ENCODE measurements at places on chromosomes 11 and 22.

DNA sequence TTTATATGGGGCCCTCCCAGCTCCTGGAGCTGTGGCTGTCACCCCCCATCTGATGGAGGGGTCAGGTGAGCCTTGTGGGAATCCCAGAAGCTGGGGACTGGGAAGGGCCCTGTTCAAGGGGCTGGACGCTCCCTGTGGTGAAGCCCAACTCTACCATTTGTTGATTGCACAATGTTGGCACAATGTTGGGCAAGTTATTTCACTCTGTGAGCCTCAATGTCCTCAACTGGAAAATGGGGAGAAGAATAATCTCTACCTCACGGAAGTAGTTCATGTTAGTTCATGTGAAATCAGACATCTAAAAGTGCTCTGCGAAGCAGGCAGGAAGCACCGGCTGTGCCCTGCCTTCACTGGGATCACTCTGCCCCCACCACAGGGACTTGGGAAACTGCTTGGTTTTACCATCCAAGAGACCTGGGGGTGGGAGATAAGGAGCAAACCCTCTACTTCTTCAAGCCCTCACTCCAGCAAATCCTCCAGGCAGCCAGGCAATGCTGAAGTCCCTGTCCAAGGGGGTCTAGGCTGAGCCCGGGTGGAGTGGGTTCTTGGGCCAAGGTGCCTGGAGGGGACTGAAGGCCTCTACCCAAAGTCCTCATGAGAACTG lies 715 bp upstream of the PRR5 start:
- no peak for DNase-seq

GRCh38 chr11:77381729-77382665 lies 80.5 kb upstream of the GDPD4 start:
- DNase-seq = no peak

DNA sequence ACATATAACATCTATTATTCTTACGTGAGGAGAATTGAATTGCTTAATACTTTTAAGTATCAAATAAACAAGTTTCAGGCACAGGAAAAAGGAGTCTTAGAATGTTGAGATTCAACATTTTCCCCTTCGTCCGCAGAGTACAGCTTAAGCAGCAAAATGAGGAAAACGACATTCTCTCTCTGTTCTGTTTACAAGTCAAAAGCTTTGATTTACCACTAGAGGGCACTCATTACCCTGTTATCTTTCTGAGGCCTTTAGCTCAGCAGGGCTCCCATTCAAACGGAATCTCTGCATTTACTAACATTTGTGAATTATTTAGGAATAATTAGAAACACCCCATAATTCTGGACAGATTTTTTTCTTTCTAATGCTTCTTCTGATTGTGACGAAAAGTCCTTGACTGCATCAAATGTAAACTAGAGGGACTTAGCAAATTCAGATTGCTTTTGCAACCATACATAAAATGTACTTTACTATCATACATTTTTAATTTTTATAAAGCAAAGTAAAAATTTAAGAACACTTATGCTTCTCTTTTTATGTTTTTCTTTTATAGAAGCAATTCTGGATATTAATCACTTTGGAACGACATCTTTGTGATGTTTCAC lies 75.0 kb downstream of the JRKL start:
- no peak for DNase-seq

- DNase-seq = no peak
Measured at GRCh38 chr22:20237480-20238440, 30.4 kb downstream of the RTN4R start.

- DNase-seq = no peak
Measured at GRCh38 chr11:9943386-9944110, 279.7 kb downstream of the SWAP70 start.

- no peak for DNase-seq
Measured at GRCh38 chr22:46846150-46846831, 83.8 kb downstream of the TBC1D22A start.

DNA sequence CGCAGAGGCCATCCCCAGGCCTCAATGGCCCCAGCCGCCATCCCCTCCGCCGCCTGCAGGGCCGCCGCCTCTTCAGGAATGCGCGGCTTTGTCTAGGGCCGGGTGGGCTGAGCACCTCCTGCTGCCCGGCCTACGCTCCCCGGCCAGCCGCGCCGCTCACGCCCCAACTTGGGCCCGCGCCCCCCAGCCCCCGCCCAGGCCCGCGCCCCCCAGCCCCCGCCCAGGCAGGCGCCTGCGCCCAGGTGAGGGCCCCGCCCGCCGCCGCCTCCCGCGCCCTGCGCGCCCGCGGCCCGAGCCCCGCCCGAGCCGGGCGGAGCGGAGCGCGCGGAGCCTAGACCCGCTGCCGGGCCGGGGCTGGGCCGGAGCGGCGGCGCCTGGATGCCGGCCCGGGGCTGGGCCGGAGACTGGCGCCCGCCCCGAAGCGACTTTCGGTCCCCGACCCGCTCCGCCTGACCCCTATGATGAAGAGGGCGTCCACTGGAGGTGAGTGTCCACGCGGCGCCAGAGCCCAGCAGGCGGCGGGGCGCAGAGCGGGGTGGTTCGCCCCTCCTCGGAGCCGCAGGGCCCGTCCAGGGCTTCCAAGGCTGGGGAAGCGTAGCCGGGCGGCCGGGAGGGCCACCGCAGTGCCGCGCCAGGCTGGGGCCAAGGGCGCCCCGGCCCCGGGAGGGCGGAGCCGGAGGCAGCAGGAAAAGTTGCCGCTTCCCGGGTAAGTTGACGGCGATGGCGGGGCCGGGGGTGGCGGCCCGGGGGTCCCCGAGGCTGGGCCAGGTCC lies 34.3 kb upstream of the PRODH start:
- DNase-seq = no peak

GRCh38 chr11:81907996-81908395 lies 825.7 kb downstream of the FAM181B start:
- DNase-seq = no peak

- no peak for DNase-seq
Measured at GRCh38 chr11:849104-849824, 6.6 kb downstream of the TSPAN4 start.

GRCh38 chr11:20066783-20067156 lies 93.5 kb downstream of the DBX1 start:
- DNase-seq = no peak

DNA sequence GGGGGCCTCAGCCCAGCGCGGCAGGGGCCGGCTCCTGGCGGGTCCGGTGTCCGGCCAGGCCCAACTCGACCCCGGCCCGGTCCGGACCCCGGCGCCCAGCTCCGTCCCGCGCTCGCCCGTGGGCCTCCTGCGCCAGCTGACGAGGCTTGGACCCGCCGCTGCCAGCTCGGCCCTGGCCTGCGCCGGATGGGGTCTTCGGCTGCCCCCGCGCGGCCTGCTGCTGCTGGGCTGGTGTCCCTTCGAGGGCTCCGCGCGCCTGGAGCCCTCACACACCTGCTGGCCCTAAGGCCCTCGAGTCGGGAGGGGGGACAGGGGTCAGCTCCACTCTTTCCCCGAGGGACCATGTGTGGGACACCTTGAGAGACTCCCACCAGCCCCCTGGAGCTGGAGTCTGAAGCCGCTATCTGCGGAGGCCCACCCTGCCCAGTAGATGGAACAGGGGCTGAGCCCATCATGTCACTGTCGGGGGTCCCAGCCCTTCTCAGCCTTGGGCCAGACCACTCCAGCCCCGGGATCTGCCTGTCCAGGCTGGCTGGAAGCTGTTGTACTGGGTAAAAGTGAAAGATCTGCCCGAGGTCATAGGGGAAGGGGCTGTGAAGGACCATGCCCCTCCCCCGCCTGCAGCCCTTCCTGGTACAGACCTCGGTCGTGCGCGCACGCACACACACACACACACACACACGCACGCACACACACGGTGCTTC lies 768 bp upstream of the CDKN1C start:
- DNase-seq = no peak

- no peak for DNase-seq
Measured at GRCh38 chr11:129795089-129795488, 20.6 kb upstream of the TMEM45B start.

DNA sequence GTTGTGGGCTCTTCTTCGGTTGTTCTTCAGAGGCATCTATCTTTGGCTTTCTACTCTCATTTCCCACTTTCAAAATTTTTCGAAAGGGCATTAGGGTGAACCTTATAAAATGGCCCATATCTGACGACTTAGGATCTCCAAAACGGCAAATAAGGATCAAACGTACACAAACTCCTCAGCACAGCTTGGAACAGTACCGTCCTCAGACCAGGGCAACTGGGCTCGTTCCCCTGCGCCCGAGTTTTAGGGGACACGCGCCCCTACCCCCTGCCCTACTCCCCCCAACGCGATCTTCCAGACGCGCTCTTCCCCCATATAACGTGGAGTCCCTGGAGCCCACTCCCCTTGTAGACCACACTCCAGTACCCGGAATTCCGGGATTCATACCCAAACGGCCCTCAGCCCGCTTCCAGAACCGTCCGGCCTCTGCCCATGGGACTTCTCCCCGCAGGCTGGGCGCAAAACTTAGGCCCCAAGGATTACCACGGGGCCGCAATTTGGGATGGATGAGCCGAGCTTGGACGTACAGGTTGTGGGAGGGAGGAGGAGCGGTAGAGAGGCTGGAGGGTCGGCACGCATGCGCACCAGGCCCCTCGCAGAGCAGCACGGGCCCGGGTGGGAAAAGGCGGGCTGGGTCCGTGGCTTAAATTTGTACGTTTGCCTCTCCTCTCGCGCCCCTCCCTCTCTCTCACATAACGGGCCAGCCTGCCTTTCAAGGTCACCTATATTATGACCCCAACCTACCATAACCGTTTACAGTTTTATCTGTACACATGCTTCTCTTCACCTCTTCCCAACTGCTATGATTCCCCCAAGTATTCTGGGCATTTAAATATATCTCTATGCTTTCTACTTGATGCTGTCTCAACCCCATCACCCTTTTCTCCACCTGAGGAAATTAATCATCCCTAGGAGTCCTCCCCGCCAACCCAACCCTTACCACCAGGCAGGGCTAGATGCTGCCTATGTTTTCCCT lies 3.4 kb downstream of the CCDC89 start:
- peak; percentile 50 for DNase-seq

GRCh38 chr11:78972590-78972989 lies 397.9 kb upstream of the NARS2 start:
- DNase-seq = no peak

DNA sequence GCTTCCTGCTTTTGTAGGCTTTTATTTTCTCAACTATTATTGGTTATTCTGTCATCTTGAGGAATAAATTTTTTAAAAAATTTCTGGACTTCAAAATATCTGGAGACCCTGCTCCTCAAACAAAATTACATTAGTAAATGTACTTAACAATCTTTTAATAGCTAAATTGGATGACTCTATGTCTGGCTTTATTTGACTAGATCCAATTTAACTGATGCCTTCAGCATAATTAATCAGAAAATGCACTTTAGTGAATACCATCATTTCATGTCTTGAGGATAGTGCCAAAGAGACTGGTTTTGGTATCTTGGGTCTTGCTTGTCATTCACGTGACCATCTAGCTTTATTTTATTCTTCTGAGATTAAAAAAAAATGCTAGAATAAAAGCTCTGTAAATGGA lies 1301.2 kb downstream of the JRKL start:
- no peak for DNase-seq

GRCh38 chr22:38074181-38075104 lies 9.5 kb downstream of the SLC16A8 start:
- no peak for DNase-seq

GRCh38 chr22:23066200-23067022 lies 3.9 kb upstream of the GNAZ start:
- DNase-seq = no peak

- DNase-seq = no peak
Measured at GRCh38 chr11:68213135-68213515, at the start of gene KMT5B. KMT5B (minus strand) TSS chr11:68213296; CDS start chr11:68190076, 23,220 bp downstream.

GRCh38 chr11:26916805-26917204 lies 77.1 kb upstream of the FIBIN start:
- no peak for DNase-seq

DNA sequence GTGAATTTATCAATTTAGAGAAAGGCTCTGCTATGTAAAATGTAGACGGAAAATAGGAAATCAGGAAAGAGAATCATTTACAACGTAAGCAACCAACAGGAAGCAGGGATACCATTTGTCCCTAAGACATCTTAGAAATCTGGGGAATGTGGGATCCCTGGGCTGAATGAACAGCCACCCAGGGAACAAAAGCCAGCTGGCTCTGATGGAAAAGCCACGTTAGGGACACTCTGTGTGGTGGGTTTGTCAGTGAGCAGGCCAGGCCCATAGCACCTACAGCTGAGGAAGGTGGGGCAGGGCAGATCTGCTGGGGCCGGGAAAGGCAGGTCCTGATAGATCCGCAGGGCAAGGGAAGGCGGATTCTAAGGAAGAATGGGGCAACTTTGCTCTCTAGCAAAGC lies 87.1 kb upstream of the CSNK2A3 start:
- no peak for DNase-seq

GRCh38 chr11:126755526-126755925 lies 245.0 kb downstream of the KIRREL3 start:
- DNase-seq = no peak

DNA sequence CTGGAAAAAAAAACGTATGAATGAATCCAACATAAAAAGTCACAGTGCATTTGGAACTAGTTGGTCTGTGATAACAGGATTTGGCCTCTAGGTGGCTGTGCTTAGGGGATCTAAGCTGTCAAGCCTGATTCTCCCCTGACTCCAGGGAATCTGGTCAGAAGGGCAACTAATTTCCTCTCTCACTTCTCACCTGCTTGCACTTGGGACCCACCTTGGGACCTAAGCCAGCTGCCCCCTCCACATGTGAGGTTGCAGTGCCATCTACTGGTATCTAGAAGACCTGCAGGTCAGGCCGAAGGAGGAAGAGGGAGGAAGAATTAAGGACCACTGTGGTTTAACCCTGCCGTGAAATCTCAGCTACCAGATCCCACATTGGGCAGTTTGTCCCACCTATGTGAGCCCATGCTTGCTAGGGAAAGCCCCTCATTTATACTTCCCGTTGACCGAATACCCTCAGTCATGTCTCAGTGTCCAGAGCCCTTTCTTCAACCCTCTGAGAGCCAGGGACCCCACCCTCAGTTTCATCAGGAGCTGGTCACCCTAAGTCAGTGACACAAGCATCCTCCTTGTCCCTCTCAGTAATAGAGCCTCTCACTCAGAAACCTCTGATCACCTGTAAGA lies 33.2 kb upstream of the CAVIN3 start:
- peak; percentile 21 for DNase-seq

- no peak for DNase-seq
Measured at GRCh38 chr22:38129021-38129420, 18.5 kb upstream of the BAIAP2L2 start.

GRCh38 chr11:856397-856796 lies 13.7 kb downstream of the TSPAN4 start:
- DNase-seq = no peak

GRCh38 chr11:109609454-109610185 lies 187.6 kb downstream of the C11orf87 start:
- DNase-seq = no peak

DNA sequence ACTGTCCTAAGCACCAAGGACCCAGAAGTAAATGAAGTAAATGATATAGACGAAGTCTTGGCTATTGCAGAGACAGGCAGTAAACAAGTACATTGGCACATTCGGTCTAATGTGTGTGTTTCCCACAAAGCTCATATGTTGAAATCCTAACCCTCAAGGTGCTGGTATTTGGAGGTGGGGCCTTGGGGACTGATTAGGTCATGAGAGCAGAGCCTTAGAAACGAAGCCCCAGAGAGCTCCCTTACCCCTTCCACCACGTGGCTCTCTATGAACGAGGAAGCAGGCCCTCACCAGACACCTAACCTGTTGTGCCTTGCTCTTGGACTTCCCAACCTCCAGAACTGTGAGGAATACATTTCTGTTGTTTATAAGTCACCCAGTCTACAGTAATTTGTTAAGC lies 14.9 kb downstream of the CLMP start:
- no peak for DNase-seq

- DNase-seq = no peak
Measured at GRCh38 chr22:44247346-44247745, 65.4 kb downstream of the SHISAL1 start.

Measured in stimulated activated CD8-positive, alpha-beta memory T cell treated with anti-CD3 and anti-CD28 coated beads, Interleukin-12 subunit alpha, Interleukin-12 subunit beta, amount 100 ng/mL, for 4 hours (primary cell).